HFFc6 (cell line): ENCODE measurements at places on chromosomes 13 and 19. TPM values are rescaled to one million over a fixed set of nuclear protein-coding genes. Genes with fewer than 3 reads are reported as not detected.

CEACAM16 gene
- not detected in 3 replicates for total RNA-seq

ONECUT3 gene
- total RNA-seq: not detected in 3 replicates

ZNF135 gene
- total RNA-seq: 0.09 to 0.10 TPM in 2 of 3 replicates, not detected in the other

ZNF577 gene
- total RNA-seq: 2.0 to 2.8 TPM (median 2.3 TPM) in 3 replicates

CYP2S1 gene
- total RNA-seq: 0.97 and 0.99 TPM in 2 replicates

PNKP gene
- total RNA-seq: 39.7 to 48.7 TPM (median 46.5 TPM) in 3 replicates

ZNF586 gene
- total RNA-seq: 7.0 to 8.7 TPM (median 8.5 TPM) in 3 replicates

CFAP97D2 gene
- total RNA-seq: not detected in 3 replicates

PRR12 gene
- 24.0 to 25.2 TPM (median 24.3 TPM) in 3 replicates for total RNA-seq

ERICH4 gene
- not detected in 3 replicates for total RNA-seq
